Activated CD4-positive, alpha-beta T cell treated with anti-CD3 and anti-CD28 coated beads, Interleukin-10, Interleukin-2, amounts not matched to agents 100 ng/mL and 50 ng/mL, durations not matched to agents 16 hours and 8 hours (primary cell): ENCODE measurements at places on chromosomes 7 and 10.

DNA sequence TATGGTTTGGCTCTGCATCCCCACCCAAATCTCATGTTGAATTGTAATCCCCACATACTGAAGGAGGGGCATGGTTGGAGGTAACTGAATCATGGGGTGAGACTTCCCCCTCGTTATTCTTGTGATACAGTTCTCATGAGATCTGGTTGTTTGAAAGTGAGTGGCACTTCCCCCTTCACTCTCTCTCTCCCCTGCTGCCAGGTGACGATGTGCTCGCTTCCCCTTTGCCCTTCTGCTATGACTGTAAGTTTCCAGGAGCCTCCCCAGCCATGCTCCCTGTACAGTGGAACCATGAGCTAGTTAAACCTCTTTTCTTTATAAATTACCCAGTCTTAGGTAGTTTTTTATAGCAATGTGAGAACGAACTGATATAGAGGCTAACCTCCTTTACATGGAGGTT is 16.6 kb downstream of the PLPP4 start:
- DNase-seq: no peak

- no peak for DNase-seq
Measured at GRCh38 chr10:130128062-130128781, 8.0 kb upstream of the GLRX3 start.

DNA sequence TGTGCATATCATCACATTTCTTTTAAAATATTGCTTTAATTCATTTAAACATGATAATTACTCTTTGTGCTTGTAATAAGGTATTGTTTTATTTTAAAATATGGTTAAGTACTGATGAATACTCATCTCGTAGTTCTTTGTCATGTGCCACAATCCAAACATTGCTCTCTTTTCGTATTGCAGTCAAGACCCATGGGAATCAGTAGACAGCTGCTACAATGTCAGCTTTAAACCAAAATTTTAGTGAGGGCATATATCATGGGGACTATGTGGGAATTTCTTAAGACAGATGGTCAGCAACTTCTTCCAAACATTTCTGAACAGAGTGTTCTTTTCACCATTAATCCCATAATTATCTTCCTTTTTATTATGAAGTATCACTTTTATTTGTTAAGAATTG is 77.2 kb upstream of the FZD1 start:
- no peak for DNase-seq

GRCh38 chr7:105682341-105683060 is 101.2 kb upstream of the EFCAB10 start:
- no peak for DNase-seq

DNA sequence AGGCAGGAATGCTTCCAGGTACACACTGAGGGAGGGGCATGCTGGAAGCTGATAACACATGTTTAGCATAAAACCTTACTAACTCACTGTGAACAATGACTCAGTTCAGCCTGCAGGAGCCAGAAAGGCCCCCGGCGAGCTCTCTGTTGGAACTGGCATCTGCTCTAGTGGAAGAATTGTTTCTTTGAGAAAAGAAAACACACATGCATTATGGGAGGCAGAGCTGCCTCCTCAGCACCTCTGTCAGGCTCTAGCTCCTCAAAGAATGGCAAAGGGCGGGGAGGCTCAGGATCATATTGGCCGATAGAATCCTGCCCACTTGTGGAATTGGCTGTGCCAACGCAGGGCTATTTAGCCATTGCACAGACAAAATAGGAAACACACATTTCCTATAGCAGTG is 338.3 kb downstream of the CXCL12 start:
- DNase-seq: no peak

- no peak for DNase-seq
Measured at GRCh38 chr7:158816995-158817394, 12.3 kb downstream of the ESYT2 start.

DNA sequence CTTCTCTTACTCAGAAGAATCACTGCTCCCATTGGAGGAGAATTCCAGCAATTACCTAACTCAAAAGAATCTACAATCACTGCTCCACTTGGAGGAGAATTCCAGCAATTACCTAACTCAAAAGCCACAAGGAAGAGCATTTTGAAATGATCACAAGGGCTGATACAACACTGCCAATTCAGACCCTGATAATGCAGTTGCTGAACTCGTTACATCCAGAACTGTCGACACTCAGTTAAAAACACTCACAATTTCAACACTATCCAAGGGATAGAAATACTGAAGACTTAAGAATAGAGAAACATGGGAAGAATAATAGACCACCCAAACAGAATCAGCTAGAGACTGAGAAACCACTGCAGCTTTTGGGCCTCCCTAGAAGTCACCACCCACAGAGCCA is 27.8 kb downstream of the AFAP1L2 start:
- no peak for DNase-seq

- DNase-seq: no peak
Measured at GRCh38 chr10:70652761-70653657, 19.3 kb upstream of the ADAMTS14 start.

DNA sequence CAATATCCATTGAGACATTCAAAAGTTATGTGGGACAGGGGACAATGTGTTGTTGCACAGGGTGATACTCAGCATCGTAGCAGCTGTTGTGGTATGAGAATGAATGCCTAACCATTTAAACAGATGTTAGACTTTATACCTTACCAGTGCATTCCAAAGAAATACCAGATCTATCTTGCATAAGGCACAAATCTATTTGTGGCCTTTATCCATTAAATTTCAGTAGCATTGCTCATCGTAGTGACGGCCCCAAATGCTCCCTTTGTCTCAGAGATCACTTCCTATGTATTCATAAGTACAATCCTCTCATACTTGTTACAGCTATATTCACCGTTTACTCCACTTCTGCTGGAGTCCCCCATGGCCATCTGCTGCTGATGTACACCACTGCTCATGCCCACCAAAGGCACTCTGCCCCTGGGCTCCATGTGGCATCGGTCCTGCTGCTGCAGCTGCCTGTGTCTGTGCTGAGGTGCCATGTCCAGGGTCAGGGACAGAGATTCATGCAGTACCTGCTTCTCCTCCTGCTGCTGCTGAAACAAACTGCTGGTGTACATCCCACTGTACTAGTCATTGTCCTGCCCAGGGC is 96.3 kb downstream of the CPED1 start:
- DNase-seq: no peak
